CD4-positive, alpha-beta T cell treated with Interleukin-10 for 1 hour (primary cell): ENCODE measurements at places on chromosomes 5 and 9.

DNA sequence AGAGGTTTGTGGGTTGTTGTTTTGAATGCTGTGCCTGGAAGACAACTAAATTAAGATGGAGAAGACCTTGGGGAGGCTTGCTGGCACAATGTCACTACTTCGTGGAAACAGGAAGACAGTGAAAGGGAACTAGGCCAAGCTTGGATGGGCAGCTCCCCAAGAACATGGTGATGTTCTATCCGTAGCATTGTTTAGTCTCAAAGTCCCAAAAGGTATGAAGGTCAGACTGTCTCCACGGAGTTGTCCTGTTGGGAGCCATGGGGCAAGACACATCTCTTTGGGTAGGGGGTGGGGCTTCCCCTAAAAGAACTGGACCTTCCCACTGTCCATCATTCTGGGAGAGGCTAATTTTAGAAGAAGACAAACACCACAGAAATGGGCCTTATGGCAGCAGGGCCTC, 140.5 kb downstream of the ENTREP1 start:
- DNase-seq, result no peak

GRCh38 chr9:4780651-4781050, 12.1 kb upstream of the RCL1 start:
- DNase-seq, result no peak

- no peak for DNase-seq
These were observed 105.4 kb upstream of the PCAT7 start for GRCh38 chr9:94449486-94449885.

GRCh38 chr5:174155281-174155680, 109.8 kb downstream of the NSG2 start:
- DNase-seq, result no peak

DNA sequence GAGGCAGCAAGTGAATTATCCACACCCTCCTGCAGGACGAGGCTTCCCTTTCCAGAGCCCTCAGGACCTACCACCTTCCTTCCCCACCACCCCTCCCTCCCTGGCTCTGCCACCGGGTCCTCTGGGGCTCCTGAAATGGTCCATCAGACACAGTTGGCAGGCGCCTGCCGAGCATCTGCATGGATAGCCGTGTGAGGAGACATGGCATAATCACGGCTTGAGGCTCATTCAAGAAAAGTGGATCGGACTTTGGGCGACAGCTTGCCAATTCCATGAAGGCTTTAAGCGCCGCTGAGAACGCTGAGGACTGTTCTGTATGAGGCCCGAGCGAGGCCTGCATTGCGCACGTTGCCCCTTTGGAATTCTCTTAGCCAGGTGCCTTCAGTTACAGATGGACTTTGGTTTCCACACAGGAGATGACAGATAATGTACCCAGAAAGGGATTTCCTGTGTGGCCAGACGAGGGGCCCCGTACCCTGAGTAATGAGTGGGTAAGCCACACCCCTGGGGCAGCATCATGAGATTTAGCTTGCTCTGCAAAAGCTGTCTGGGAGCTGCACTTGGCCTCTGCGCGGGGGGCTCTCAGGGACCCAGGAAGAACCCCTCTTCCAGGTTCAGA, 179.8 kb downstream of the OLFM1 start:
- DNase-seq, result no peak

DNA sequence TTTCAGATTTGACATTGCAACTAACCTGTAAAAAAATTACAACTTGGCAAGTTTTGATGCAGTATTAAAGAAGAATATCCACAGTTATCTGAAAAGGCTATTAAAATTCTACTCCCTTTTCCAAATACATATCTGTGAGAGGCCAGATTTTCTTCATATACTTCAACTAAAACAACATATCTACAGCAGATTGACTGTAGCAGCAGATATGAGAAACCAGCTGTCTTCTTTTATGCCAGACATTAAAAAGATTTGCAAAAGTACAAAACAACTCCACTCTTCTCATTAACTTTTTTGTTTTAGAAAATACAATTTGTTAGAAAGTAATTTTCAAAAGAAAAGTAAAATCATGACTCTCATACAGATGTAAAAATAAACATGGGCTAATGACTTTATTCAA, 281.1 kb upstream of the PCSK5 start:
- DNase-seq, result no peak

DNA sequence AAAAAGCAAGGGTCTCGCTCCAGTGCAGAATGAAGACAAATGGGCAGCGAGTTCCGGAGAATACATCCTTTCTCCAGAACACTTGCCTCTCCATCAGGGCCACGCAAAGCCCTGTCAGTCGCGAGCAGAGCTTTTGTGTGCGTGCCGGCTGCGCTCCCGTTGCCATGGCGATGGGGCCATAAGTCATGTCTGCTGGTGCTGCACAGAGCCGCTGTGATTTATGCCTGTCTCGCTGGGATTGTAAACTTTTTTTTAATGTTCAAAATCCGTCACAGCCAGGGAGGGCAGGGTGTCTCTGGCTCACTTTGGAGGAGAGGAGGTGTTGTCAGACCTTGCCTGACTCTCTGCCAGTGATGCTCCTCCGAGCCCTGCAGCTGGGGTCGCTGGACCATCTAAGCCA, 272.7 kb downstream of the TRIM32 start:
- DNase-seq, result no peak

- peak; percentile 46 for DNase-seq
These were observed 422.6 kb downstream of the EFNA5 start for GRCh38 chr5:107248066-107248695.

- DNase-seq, result no peak
These were observed 18.2 kb downstream of the OR2S2 start for GRCh38 chr9:35939679-35940250.

GRCh38 chr9:127858041-127858512, 3.6 kb upstream of the ENG start:
- no peak for DNase-seq

DNA sequence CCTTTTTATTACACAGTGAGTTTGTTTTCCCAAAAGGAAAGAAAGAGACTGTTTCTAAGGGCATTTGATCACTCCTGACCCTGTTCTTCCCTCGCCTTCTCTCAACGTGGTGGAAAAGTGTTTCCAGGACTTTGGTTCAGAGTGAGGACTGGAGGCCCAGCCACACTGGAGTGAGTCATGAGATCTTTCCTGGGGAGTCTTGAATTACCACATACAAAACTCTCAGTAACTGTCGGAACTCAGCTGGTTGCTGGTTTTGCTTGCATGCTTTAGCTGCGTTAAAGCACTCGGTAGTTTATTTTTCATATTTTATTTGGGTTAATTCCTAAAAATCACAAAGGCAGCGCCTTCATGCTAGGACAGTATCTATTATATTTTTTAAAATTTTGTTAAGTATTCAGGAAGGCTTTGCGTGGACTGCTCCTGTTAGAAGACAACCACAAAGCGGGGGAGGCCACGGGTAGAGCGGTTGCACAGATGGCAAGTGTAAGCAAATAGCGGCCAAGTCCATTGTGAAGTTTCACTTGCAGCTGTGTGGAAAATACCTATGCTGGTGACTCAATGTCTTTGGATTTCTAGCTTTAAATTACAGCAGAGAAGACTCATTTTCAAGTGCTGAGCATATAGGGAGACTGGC, 77.7 kb downstream of the ARSB start:
- no peak for DNase-seq

GRCh38 chr5:123876276-123876790, 364.4 kb downstream of the CSNK1G3 start:
- no peak for DNase-seq

DNA sequence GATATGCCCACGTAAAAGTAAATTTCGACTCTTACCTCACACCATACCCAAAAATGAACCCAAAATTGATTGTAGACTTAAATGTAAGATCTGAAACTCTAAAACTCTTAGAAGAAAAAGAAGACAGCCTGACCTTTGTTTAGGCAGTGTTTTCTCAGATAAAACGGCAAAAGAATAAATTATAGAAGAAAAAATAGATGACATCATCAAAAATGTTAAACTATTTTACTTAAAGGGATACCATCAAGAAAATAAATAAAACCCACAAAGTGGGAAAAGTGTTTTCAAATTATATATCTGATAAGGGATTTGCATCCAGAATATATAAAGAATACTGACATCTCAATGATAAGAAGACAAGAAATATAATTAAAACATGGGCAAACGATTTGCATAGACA, 862.7 kb downstream of the DTWD2 start:
- DNase-seq, result no peak

DNA sequence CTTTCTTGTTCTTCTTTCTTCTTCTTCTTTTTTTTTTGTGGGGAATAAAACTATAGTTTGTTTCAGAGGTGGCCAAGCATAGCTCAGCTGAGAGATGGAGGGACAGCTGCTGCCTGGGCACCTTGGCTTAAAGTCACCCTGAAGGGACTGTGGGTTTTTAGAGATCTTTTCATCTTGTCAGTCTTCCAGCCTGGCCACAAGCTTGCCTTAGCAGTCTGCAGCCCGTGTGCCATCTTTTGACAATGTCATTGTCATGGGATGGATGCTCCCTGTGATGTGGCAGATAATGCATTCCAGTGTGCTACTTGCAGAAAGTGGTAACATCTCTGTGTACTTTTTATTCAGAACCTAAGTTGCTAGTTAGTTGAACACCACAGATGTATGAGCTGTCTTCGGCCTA, 280.8 kb downstream of the FANCC start:
- no peak for DNase-seq

- no peak for DNase-seq
These were observed 63.9 kb downstream of the PRRT1B start for GRCh38 chr9:131609099-131609830.

GRCh38 chr5:98308231-98308630, 465.2 kb upstream of the RGMB start:
- DNase-seq, result no peak

DNA sequence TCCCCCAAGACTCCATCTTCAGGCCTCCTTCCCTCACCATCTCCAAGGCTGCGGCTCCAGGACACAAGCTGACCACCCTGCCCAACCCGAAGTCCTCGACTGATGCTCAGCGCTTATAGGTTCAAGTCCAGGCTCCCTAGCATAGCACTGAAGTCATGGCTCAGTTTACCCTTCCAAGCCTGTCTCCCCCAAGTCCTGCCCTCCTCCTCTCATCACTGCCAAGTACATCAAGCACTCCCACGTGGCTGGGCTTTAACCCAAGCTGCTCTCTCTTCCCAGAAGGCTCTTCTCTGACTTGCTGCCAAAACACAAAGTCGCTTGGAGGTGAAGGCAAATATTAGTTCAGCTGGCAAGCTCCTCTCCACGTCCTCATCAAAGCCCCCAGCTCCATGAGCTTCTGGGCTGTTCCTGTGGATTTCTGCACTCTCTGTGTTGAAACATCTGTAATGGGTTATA, 22.1 kb upstream of the MARCHF6 start:
- no peak for DNase-seq

GRCh38 chr9:27527702-27528075, 1.9 kb downstream of the MOB3B start:
- DNase-seq, result no peak

DNA sequence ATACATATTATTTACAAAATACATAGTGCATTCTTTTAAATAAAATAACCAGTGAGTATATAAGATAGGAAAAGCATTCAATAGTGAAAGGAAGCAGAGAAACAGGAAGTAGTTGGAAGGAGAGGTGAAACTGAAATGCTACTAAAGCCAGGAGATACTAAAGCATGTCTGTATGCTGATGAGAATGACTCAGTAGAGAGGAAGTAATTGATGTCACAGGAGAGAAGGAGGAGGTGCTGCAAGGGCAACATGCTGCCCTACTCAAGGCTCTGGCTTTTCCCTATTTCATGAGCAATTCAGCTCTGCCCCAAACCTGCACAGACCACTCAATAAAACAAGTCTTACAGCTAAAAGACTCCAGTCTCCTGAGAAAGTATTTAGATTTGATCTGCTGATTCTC, 108.5 kb upstream of the TXNDC8 start:
- DNase-seq, result no peak

DNA sequence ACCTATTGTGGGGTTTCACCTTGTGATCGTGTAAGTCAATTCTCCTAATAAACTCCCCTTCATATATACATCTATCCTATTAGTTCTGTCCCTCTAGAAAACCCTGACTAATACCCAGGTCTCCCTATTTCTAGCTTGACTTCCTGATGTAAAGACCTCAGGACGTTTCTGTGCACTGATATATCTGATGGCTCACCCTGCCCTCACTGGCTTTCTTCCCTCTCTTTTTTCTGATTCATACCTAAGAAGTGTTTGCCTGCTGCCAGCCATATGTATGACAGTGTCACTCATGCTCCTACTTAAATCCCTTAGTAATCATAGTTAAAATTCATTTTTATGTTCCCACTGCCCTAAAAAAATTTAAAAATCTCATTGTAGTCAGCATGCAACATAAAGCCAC, 124.8 kb upstream of the CCNG1 start:
- no peak for DNase-seq

DNA sequence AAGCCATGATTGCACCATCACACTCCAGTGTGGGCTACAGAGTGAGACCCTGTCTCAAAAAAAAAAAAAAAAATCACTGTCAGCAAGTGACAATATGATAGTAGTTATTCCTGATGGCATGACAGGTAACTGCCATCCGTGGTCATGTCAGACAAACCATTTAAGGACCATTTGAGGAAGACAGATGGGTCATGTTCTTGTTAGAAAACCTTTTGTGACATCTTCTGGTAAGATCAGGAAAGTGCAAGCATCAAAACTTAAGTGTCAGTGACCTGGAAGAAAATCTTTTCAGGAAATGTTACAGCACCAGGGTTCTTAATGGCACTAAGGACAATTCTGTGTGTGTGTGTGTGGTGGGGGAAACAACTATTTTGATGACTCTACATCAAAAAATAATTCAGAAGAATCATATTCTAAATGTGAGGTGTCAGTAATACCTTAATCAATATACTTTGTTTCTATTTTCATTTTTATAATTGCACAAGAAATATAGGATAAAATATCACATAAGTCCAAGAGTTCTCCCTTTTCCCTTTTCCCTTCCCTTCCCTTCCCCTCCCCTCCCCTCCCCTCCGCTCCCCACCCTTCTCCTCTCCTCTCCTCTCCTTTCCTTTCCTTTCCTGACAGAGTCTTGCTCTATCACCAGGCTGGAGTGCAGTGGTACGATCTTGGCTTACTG, 17.8 kb downstream of the SLC38A9 start:
- DNase-seq, result no peak

GRCh38 chr5:179699616-179700237, 960 bp downstream of the CANX start:
- DNase-seq, result peak; percentile 28

GRCh38 chr9:28445211-28445610, 871.9 kb upstream of the C9orf72 start:
- DNase-seq, result no peak

DNA sequence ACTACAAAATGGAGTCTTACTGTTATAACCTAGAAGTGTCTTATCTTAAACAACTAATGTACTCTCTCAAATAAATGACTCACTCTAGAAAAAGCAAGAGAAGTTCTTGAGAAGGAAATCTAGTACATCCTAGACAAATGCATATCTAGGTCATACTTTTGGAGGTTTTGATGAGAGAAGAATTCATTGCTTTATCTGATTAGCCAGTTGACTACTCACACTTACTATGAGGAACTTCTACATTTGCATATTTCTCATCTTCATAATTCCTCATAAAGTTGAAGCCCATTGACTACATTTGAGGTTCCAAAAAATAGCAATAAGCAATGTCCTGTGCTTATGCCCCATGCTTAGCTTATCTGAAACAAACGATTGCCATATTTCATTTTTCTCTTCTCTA, 2.8 kb downstream of the JAKMIP2 start:
- no peak for DNase-seq

GRCh38 chr5:28216939-28217360, 1178.6 kb upstream of the CDH9 start:
- DNase-seq, result peak; percentile 20
